CD4-positive, alpha-beta T cell treated with Interleukin-4 for 4 hours (primary cell): ENCODE measurements at places on chromosomes 13 and 19.

GRCh38 chr13:43061496-43062280 is 38.3 kb downstream of the DNAJC15 start:
- peak; percentile 11 for DNase-seq

DNA sequence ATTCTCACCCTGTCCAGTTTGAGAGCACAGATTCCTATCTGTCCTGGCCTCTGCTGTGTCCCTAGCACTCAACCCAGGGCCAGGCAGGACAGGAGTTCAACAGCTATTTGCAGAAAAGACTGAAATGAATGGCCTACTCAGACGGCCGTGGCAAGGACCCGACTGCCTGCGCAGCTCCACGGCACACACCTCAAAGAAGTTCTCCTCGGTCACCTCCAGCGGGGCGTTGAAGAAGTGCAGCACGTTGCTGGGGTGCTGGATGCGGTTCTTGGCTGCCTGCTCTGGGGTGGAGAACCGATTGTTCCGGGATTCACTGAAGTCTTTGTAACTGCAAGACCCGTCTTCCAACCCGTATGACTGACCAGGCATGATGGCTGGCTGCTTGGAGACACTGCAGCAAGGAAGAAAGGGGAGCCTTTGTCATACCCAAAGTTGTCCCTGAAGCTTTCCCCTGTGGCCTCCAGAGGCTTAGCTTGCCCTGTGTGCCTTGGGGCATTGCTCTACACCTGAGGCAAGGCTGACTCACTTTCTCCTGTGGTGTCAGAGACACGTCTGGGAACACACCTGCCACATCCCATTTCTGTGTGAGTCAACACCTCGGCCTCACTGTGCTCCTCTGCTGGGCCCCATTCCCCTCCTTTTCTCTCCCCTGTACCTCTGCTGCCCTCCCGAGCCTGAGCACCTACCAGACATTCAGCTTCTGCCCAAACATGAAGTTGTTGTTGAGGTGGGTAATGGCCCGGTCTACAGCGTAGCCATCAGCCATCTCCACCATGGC is 6.8 kb upstream of the ECH1 start:
- DNase-seq = peak; percentile 51

- DNase-seq = no peak
These were observed 66.6 kb upstream of the XPO4 start for GRCh38 chr13:20969182-20969581.

GRCh38 chr13:112768795-112769481 is 79.1 kb downstream of the ATP11A start:
- peak; percentile 9 for DNase-seq

DNA sequence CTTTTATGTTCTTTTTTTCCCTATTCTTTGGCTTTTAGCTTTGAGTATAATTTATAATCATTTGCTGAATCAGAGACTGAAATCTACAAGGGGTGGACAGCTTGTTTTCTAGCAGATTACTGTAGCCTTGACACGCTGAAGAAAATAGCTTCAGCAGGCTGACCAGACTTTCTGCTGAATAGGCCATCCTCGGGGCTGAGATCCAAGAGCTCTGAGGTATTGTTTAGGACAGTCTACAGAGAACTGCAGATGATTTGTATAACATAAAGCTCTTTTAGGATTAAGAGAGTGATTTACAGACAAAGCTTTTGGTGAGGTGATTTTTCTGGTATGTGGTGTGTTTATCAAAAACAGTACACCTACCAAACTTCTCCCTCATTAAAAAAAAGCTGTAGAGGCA is 16.8 kb downstream of the POLR1D start:
- no peak for DNase-seq

DNA sequence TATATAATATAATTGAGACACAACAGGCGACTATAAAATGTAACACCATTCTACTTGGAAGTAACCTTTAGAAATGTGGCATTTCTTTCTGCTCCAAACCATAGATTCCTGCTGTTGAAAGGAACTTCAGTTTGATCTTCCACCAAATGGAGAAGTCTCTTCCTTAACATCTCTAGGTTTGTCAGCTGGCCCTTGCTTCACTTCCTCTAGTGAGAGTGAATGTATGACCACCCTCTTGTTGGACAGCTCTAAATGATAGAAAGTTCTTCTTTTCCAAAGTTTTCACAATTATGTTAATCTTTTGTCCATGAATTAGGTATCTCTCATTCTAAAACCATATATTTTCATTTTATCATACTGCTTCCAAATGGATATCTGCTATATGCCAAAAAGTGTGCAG is 13.8 kb upstream of the COG6 start:
- DNase-seq = no peak

GRCh38 chr13:108669381-108669780 is 40.0 kb downstream of the MYO16 start:
- no peak for DNase-seq

GRCh38 chr19:13035820-13036365 is 40.6 kb downstream of the NFIX start:
- no peak for DNase-seq

GRCh38 chr19:3055741-3056416 is 6.4 kb downstream of the TLE5 start:
- no peak for DNase-seq

- DNase-seq = no peak
These were observed 505.1 kb downstream of the FOXO1 start for GRCh38 chr13:40161351-40161810.

DNA sequence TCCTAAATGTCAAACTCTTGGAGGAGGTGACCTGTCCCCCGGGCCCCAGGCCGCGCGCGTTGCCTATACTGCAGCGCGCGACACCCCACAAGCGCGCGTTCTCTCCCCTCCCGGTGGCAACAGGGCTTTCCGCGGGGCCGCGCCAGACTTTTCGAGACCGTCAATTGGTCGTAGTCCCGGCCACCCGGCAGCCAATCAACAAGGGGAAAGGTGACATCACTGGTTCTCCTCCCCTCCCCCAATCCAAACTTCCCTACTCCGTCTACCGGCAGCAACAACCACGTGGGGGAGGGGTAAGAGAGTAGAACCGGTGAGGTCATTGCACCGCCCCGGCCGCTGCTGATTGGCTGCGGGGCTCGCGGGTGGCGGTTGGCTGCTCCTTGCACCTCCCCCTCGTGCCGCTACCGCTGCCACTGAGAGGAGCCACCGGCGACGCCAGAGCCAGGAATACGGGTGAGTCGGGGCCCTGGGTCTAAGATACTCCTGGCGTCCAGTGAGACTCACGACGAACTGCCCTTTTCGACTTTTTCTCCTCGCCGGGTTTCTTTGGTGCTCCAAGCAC is 829 bp upstream of the CIC start:
- DNase-seq = peak; percentile 100

DNA sequence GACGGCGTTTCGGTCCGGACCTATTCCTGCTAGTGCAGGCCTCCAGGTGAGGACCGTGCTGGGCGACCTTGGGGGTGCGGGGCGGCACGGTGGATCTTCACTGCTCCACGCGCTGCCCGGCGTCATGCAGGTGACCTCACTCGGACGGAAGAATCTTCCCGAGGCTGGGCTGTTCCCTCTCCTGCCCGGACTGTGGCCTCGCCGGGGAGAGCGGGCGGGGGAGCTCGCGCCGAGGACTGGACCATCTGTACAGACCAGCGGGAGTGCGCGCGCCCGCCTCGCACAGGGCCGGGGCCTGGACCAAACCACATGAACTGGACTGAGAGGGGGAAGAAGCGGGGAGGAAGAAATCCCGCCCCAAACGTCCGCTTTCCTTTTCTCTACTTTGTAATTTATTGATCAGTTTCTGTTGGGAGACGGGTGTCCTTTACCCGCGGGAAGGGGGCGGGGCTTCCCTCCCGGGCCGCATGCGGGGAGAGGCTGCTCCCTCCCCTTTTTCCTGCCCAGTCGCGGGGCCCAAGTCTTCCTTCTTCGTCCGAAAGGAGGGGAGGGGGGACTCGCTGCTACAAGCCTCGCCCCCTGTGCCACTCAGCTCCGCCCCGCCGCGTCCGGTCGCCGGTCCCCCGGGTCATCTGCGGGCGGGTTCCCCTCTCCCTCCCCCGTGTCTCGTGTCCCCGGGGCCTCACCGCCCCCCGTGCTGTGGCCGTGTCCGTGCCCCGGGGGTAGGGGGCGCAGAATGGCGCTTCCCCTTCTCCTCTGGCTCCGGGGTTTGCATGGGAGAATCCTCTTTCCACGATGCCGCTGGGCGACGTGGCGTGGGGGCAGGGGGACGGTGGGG is 4.9 kb downstream of the HRC start:
- peak; percentile 17 for DNase-seq

- no peak for DNase-seq
These were observed 753.6 kb downstream of the LIG4 start for GRCh38 chr13:107461751-107462150.

- no peak for DNase-seq
These were observed 664.9 kb downstream of the PCDH9 start for GRCh38 chr13:66565279-66565678.

GRCh38 chr13:40781717-40782116 is 7.7 kb upstream of the SLC25A15 start:
- no peak for DNase-seq
